Activated naive CD8-positive, alpha-beta T cell treated with anti-CD3 and anti-CD28 coated beads, Interleukin-2, amount 10 ng/mL, durations not matched to agents 7 days and 5 days (primary cell): ENCODE measurements at places on chromosomes 16 and 17. TPM values are rescaled to one million over a fixed set of nuclear protein-coding genes. Genes with fewer than 3 reads are reported as not detected.
A peak's percentile ranks its signal among the peaks of the same experiment; 100 is the strongest.

DNA sequence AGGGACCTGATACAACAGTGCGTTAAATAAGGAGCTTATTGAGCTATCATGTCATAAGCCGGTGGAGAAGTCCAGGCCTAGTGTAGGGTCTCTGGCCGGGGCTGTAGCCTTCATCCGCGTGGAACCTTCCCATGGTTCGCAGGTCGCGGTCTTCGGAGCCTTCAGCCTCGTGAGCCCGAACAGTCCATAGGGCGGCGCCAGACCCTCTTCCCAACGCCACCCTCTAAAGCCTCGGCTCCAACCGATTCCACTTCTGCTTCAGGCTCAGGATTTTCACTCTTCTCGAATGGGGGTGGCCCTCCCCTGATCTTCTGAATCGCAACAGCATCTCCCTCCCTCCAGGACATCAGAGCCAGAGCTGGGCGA, 10.3 kb upstream of the BRCA1 start:
- DNase-seq: no peak

- no peak for DNase-seq
These were observed 782.9 kb upstream of the SOX9 start for GRCh38 chr17:71337938-71338337.

GRCh38 chr16:79083508-79084299, 516.8 kb downstream of the MAF start:
- no peak for DNase-seq

GRCh38 chr16:55203570-55203969, 120.4 kb upstream of the IRX6 start:
- no peak for DNase-seq

- no peak for DNase-seq
These were observed 57.1 kb upstream of the KCNJ16 start for GRCh38 chr17:70017941-70018340.

DNA sequence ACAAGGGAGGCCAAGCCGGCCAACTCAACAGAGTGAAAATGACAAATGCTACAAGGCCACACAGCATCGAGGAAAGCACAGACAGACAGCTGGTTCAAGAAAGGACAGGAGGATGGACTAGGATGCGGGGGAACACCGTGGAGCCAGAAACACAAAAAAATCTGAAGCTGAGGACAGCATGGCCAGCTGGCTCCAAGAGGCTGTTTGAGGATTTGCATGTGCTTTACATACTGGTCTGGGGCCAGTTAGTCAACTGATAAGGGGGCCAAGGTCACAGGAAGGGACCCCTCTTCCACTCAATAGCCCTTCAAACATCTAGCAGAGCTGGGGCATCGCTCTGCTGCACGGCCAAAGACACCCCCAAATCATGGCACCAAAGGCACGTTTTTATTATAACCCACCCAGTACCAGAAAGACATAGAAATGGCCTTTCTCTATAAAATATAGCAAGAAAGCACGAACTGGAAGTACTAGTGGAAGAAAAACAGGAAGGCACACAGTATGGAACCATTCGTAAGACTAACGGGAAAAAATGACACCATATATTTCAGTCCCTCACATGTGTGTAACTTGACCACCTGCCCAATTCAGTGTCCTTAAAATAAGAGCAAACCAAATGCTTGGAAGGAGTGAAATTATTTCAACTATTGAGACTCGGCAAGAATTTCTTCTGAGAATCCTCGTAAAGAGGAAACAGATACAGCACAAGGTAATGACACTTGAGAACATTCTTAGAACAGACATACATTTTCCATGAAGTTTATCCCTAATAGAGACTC, 7.8 kb upstream of the SRL start:
- no peak for DNase-seq

DNA sequence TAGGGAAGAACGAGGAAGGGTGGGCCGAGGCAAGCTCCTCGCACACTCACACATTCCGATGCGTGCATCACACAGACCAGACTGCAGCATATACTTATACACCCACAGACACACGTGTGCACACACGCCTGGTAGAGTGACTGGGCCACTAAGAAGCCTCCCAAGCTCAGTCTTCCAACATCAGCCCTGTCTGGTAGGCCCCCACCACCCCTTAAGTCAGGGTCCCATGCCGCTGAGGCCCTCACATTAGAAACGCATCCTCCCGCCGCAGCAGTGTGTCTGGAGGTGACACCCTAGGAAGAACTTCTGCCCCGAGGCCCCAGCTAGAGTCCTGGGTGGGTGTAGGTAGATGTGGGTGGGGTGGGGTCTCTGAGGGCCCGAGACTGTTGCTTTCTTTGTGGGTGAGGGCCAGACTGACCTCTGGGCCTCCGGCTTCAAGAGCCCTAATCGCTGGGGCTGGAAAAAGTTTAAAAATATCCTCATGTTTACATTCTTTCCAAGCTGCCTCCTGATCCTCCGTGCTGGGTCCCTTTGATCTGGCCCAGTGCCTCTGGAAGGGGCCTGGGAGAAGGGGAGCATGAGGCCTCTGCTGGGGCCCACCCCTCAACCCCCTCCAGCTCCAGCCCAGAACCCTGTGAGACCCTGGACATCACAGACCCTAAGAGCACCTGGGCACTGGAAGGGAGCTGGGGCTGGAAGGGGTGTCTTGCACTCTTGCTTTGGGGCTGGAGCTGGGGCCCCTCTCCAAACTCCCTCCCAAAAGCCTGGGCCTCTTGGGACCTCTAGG, 13.6 kb downstream of the CDH16 start:
- no peak for DNase-seq

DNA sequence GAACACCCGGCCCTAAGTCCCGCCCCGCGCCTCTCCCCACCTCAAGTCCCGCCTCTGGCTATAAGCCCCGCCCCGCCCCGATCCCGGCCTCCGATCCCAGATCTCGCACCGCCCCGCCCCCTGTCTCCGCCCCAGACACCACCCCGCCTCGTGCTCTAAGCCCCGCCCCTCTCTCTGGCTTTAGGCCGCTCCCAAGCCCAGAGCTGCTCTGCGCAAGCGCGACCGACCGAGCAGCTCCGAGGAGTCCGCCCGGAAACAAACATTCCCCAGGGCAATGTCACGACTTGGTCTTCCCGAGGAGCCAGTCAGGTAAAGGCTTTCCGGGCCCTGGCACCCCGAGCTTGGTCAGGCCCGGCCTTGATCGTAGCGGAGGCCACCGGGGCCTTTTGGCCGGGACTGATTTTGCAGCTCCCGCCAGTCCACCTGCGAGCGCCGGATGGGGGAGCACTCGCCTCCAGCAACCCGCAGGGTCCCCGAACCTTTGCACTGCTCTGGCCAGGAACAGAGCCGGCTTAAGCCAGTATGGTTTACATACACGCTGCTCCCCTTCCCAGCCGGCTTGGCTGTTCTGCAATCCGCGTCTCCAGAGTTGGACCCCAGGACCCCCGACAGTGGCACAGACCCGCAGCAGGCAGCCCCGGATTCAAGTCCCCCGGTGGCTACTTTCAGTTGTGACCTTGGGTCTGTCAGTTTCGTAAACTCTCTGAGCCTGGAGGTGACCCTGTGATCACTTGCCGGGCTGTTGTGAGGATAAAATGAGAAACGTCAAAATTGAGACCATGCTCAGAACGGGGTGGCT, at the start of gene NUDT7:
NUDT7 (plus strand) TSS at position 206 of the 799 bp plus-strand sequence; CDS start at position 275, 69 bp downstream.
- peak; percentile 98 for DNase-seq

GRCh38 chr16:16076423-16076813, 127.0 kb downstream of the ABCC1 start:
- no peak for DNase-seq

DNA sequence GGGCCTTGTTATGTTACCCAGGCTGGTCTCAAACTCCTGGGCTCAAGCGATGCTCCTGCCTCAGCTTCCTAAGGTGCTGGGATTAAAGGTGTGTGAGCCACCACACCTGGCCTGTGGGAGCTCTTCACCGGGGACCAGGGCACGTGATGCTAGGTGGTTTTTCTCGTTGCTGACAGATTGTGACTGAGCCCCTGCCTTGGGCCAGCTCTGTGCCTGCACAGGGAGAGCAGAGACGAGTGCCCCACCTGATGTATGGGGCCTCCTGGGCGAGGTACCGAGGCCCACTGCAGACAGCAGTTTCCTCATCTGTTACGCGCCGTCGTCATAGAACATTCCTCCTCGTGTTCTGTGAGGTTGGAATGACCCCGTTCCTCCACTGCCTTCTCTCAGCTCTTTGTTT, 280.7 kb downstream of the CPPED1 start:
- no peak for DNase-seq

- DNase-seq: no peak
These were observed 14.3 kb downstream of the SLC16A3 start for GRCh38 chr17:82242977-82243647.

GRCh38 chr16:1923299-1924034, 5.3 kb upstream of the HS3ST6 start:
- DNase-seq: no peak

DNA sequence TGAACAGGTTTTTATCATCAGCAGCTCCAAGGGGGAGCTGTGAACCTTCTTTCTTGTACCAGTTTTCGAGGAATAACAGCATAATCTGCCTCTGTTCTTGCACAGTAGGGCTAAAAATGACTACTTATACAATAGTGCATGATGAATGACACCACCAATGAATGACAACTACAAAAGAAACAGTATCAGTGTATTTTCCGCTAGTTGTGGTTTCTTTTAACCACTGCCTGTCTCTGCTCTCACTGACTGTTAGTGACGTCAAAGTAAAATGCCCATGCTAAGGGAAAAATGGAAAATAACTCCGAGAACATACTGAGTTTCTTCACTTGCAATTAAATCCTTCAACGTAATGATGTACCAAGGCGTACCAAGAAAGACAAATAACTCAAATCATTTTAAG, 294.9 kb downstream of the MAP2K6 start:
- no peak for DNase-seq

DNA sequence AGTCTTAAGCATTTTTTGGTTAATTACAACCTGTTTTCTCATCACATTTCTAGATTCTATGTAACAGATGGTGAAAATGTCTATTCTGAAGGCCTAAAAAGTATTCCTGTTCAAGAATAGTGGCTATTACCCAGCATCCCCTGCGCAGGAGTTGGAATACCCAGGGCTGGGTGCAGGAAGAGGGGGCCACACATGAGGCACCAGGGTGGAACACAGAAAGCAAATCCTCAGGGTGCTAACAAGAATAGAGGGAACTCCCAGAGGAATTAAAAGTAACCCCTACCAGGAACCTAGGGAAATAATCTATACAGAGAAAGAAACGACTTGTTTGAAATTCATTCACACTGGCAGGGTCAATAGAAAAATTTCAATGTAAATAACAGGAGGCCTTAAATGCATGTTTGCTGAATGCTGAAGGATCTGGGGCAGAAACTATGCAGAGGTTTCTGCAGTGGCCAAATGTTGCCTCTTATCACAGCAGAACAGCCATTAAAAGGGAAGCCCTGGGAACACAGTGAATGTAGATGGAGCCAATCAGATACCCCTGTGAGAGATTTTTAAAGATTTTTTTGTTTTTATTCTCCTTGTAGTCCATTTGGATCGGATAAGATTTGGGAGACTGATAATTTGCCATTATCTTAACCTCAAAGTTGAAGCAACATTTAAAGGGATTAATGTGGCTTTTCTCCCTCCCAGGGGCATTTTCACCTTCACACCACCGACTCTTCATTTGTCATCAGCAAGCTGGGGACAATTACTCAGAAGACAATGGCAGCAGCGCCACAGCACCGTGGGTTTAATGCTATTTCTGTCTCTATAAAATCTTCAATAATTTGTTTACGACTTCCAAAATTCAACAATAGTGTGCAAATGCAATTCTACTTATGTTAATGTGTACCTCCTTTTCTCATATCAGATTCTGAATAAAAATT, 196.0 kb upstream of the PSMD7 start:
- no peak for DNase-seq

DNA sequence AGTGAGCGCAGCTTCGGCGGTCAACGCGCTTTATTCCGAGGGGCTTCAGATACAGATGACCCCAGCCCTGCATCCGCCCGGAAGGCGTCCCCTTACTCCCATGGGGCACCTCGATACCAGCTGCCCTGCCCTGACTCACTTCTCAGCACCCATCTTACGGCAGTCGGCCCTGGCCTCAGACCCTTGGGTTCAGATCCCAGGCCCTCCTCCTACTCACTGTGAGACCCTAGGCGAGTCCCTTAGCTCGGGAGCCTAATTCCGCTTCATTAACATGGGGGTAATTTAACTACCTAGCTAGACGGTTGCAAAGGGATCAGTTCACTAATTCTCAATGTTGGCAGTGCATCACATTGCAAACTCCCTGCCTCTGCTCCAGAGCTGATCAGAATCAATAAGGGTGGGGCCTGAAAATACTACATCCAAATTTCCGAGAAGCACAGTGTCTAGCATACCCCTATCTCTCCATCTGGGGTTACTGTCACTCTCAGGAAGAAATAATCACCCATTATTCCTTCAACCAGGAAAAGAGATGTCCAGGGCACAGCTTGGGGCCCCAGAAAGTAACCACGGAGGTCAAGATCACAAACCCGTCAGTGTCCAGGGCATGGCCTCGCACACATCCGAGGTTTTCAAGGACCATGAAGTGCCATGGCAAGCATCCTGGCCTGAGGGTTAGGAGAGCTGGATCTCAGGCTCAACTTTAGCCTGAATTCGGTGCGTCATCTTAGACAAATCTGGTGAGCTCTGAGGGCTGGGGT, 415 bp upstream of the FLOT2 start:
- DNase-seq: peak; percentile 28

DNA sequence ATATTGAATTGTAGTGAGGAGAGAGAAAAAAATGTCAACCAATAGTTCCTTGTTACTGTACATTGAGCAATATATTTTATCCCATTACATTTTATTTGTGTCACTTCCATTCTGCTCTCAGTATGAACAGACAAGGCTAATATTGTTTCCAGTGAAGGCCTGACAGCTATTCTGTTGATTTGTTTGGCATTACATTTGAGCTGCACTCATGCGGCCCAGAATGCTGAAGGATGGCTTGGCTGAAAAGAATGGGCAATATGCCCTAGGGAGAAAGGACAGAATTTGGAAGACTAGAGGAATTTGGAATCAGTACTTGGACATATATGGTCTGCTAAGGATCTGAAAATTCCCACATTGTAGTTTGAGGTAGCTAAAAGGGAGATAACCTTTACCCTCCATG, 1294.4 kb downstream of the CDH8 start:
- no peak for DNase-seq

DNA sequence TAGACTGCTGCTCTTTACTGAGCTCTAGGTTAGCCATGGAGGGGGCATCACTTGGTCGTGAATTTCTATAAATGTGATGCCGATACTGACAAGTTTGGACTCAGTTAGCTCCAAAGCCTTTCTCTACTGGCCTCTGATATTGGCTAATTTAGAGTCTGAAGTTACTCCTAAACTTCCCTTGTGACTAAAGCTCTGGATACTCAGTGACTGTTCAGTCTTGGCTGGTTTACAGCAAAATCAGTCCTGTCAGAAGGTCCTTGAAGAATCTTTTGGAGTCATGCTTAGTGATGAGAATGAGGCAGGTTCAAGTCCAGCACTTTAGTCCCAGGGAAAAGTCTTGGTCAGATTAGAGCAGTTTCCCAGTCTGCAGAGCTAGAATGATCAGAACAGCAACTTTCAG, 197.5 kb upstream of the HS3ST4 start:
- DNase-seq: no peak

- DNase-seq: no peak
These were observed 74.6 kb downstream of the ZNF18 start for GRCh38 chr17:11922638-11923037.

GRCh38 chr16:73572135-73572828, 524.4 kb upstream of the ZFHX3 start:
- DNase-seq: no peak

KCNH6 gene
- total RNA-seq: not detected

CFAP119 gene
- 4.4 TPM for total RNA-seq

TP53TG3B gene
- not detected for total RNA-seq

NLRC3 gene
- total RNA-seq: 95.9 TPM

GUCY2D gene
- not detected for total RNA-seq

TEX19 gene
- not detected for total RNA-seq

TK1 gene
- 93.1 TPM for total RNA-seq

RPS6KB1 gene
- 46.3 TPM for total RNA-seq

KRT36 gene
- total RNA-seq: not detected

MILR1 gene
- total RNA-seq: 0.65 TPM

C1QTNF8 gene
- total RNA-seq: not detected
